ENCODE measurements at places on chromosomes 11 and 22.

DNA sequence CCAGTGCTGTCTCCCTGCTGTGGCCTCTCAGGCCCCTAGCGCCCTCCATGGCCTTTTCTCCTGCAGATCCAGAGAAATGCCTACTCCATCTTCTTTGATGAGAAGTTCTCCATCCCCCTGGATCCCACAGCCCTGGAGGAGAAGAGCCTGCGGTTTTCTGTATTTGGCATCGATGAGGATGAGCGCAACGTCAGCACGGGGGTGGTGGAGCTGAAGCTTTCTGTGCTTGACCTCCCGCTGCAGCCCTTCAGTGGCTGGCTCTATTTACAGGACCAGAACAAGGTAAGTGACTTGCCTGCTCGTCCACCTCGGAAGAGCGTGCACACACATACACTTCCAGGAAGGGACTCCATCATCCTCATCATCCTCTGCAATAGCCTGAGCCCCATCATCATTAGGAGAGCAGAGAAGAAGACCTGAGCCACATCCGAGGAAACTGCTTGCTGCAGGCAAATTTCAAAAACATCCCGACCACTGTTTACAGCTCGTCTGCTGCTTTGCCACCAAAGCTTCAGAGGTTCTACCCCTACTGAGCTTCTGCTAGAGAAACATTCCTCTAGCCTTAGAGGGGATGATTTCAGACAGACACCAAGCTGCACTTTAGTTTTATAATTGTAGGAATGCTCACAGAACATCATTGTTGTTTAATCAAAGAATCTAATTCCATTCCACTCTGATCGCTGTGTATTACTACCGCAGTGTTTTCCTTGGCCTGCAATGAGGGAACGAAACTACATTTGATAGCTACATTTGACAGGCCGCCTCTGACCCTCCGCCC lies 12.9 kb upstream of the RHOD start:
- DNase-seq: no peak

DNA sequence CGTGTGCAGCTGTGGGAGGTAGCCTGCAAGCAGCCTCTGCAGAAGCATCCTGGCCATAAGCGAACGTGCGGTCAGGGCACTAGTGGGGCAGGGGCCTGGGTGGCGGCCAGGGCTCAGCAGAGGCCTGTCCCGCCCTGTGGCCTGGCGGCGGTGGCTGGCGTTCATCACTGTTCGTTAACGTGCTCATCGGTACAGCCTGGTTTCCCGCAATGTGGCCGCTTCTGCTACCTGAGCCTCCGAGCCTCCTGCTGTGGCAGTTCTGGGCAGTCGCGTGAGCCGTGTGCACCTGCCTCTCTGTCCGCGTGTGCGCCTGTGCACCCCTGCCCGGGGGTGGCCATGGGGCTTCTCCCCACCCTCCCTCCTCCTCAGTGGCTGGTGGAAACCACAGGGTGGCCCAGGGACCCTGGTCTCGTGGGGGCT lies 117.9 kb downstream of the KCNQ1OT1 start:
- no peak for DNase-seq

GRCh38 chr11:44694443-44694842 lies 32.3 kb upstream of the TSPAN18 start:
- DNase-seq: no peak

- no peak for DNase-seq
Observed at GRCh38 chr11:101880222-101880621, 34.6 kb upstream of the CEP126 start.

- DNase-seq: no peak
Observed at GRCh38 chr11:45252134-45252856, 33.8 kb downstream of the SYT13 start.

DNA sequence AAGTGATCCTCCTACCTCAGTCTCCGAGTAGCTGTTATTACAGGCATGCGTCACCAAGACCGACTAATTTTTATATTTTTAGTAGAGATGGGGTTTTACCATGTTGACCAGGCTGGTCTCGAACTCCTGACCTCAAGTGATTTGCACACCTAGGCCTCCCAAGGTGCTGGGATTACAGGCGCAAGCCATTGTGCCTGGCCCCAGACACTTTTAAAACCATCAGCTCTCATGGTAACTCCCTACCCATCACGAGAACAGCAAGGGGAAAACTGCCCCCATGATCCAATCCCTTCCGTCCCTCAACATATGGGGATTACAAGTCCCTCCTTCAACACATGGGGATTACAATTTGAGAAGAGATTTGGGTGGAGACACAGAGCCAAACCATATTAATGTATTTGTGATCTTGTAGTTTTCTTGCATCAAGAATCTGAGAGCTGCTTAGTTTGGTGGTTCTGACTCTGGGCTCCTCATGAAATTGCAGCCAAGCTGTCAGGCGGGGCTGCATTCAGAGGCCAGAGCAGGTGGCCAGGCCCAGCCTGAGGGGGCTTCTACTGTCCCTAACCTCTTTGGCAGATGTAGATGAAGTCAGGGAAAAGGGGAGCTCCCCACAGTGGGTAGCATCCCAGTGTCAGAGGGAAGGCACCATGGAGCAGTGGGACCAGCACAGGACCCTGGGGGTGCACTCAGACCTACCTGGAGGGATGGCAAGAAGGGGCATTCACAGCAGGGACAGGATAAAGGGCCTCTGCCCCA lies 31.2 kb upstream of the PRAME start:
- DNase-seq: no peak

DNA sequence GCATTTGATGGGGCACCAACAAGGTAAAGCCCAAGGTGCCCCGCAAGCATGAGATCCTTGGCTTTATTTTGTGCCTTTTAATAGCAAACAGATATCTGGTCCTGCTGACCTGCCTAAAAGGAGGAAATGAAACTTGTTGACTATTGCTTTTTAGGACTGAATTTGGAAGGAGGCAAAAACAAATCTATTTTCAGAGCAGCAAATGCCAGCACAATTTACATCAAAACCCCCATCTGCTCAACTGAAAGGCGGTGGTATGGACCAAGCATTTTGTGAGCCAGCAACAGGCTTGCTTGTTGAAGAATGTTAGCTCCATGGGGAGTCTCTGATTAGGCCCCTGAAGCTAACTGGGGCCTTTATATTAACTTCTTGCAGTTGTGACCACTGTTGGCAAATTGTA lies 192.6 kb upstream of the E2F8 start:
- DNase-seq: no peak

GRCh38 chr11:109510316-109510715 lies 88.3 kb downstream of the C11orf87 start:
- no peak for DNase-seq
